Skin of body (tissue), 3 donors: ENCODE measurements at places on chromosomes 3 and 15. TPM values are rescaled to one million over a fixed set of nuclear protein-coding genes. Genes with fewer than 3 reads are reported as not detected.

- DNase-seq = peak; percentile 95
Measured at GRCh38 chr3:15797642-15798303, at the start of gene ANKRD28. ANKRD28 (minus strand) TSS chr3:15797979; CDS start chr3:15796521, 1,458 bp downstream.

- DNase-seq = no peak
Measured at GRCh38 chr3:124650798-124651197, 79.5 kb upstream of the UMPS start.

DNA sequence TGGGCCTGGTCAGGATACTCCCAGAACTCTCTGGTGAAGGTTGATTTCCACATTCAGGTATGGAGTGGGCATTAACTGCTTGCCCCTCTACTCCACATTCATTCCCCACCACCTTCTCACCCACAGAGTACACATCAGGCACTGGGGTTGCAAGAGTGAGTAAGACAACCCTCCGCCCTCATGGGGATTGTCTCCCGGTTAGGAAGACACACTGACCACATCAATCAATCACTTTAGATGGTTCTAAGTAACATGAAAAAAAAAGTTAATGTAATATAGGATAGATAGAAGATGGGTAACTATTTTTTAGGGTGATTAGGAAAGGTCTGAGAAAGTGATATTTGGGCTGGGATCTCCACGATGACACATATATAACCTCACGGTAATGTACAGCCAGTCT is 116.0 kb upstream of the NEO1 start:
- DNase-seq = no peak

DNA sequence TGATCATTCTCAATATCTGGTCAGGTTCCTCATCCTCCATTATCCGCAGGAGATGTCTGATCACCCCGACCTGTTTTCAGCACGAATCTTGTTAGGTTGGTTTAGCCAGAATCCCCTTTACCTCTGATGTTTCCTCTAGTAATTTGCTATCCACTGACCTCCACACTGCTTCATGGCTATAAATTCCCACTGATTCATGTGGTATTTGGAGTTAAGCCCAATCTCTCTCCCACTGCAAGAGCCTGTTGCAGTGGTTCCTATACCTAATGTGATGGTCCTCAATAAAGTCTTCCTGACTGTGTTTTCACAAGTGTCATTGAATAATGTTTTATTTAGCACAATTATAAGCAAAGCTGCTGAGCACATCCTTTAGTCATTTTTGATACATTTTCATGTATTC is 124.8 kb upstream of the CNTN3 start:
- DNase-seq = no peak

DNA sequence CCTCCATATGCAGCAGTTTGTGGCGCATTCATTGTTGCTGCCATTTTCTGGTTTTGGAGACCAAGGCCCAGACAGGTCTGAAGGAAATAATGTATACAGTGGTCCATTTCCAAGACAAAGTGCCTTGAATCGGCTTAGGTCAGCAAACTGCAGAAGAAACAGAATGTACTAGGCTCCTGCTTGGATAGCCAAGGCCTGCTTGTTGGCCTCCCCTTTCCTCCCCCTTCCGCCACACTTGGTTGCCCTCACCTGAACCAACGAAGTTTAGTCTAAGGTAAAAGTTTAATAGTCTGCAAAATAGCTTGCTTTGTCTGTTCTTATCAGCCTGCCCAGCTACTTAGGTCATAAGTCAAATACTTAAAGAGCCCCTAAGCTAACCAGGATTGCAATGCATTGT is 12.0 kb upstream of the RTP3 start:
- no peak for DNase-seq

GRCh38 chr3:14899993-14900618 is 47.3 kb upstream of the NR2C2 start:
- DNase-seq = no peak

Gene CCR2
- 2.9 TPM for total RNA-seq
